SK-N-SH (cell line): ENCODE measurements at places on chromosomes 2 and 18. TPM values are rescaled to one million over a fixed set of nuclear protein-coding genes. Genes with fewer than 3 reads are reported as not detected.

GPR39 gene
- polyA plus RNA-seq: 2.1 and 2.3 TPM in 2 replicates

TMEM198 gene
- polyA plus RNA-seq: 4.7 and 7.0 TPM in 2 replicates

PSTPIP2 gene
- 9.5 and 9.8 TPM in 2 replicates for polyA plus RNA-seq

FOXD4L1 gene
- polyA plus RNA-seq: 0.10 and 0.13 TPM in 2 replicates

HOXD10 gene
- polyA plus RNA-seq: 0.03 and 0.10 TPM in 2 replicates

CTDP1 gene
- polyA plus RNA-seq: 11.9 and 15.6 TPM in 2 replicates

TET3 gene
- 1.6 TPM in 2 replicates for polyA plus RNA-seq

EHD3 gene
- 45.3 and 45.4 TPM in 2 replicates for polyA plus RNA-seq

ADD2 gene
- 0.30 and 0.50 TPM in 2 replicates for polyA plus RNA-seq

PLA2R1 gene
- polyA plus RNA-seq: not detected in 2 replicates

CYP26B1 gene
- polyA plus RNA-seq: 0.26 and 0.33 TPM in 2 replicates

LBX2 gene
- 0.03 TPM in 1 of 2 replicates, not detected in the other for polyA plus RNA-seq

GLI2 gene
- 2.0 and 3.4 TPM in 2 replicates for polyA plus RNA-seq

RNF152 gene
- polyA plus RNA-seq: 6.6 and 7.9 TPM in 2 replicates

UGT1A8 gene
- not detected in 2 replicates for polyA plus RNA-seq

DPYSL5 gene
- 0.79 and 1.8 TPM in 2 replicates for polyA plus RNA-seq

IL18RAP gene
- polyA plus RNA-seq: not detected in 2 replicates

ZC3H15 gene
- polyA plus RNA-seq: 26.5 and 27.7 TPM in 2 replicates

HRH4 gene
- polyA plus RNA-seq: not detected in 2 replicates

TGFA gene
- not detected in 2 replicates for polyA plus RNA-seq

CD8A gene
- 0.05 and 0.08 TPM in 2 replicates for polyA plus RNA-seq
